Type B pancreatic cell (in vitro differentiated cells): ENCODE measurements at places on chromosomes 7 and 10.

- no peak for DNase-seq
Measured at GRCh38 chr7:80467069-80467468, 44.8 kb downstream of the GNAT3 start.

- no peak for DNase-seq
Measured at GRCh38 chr10:101887775-101888174, 44.2 kb upstream of the KCNIP2 start.

- no peak for DNase-seq
Measured at GRCh38 chr10:31557854-31558253, 238.8 kb downstream of the ZEB1 start.

- no peak for DNase-seq
Measured at GRCh38 chr7:12397671-12398070, 6.0 kb downstream of the VWDE start.

DNA sequence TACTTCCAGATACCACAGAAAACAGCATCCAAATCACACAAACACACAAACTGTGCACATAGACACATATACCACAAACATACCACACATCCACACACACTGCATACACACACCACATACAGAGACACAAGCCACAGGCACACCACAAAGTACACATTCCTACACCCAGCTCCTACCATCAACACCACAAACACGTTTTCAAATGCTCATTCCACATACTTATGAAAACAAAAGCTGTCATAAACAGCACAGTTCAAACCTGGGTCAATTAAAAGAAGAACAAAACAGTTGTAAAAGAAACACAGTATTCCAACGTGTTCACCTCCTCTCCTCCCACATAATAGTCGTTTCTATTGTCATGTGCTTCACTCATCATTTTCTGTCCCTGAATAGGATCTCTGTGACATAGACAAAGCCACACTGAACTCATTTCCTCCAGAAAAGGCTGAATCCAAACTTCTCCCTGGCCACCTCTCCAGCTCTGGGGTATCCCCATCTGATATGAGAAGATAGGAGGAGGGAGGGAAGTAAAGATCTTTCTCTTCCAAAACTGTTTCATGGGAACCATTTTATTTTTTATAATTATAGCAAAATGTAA, 89.2 kb downstream of the CXCL12 start:
- no peak for DNase-seq

- no peak for DNase-seq
Measured at GRCh38 chr7:33981671-33982424, 76.5 kb downstream of the BMPER start.

DNA sequence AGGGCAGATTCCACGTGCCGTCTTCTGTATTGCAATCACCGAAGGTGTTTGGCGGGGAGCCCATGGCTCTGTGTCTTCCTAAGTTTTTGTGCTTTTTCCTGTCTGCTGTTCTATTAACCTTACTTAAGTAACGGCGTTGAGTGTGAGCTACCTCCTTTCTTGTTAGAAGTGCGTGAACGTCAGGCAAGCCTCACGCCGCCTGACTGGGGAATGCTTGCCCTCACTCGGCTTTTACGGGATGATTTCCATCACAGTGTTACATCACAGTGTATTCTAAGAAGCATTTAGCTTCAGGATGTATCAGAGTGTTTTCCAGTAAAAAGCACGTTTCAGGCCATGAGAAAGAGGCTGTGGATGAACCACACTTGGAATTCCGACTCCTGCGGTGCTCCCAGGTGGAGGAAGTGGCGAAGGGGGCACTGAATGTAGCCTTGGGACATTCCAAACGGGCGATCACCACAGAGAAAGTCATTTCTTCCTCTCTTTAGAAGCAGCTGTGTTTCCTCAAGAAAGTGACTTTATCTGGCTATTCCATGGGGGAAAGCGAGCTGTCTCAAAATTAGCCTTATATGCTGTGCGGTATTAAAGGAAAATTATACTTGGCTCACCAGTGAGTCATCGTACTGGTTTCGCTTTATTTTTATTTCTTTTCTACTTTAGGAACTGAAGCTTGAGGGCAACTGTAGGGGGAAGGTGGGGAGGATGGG, 290.7 kb downstream of the KLF6 start:
- no peak for DNase-seq

GRCh38 chr7:83130623-83131545, 31.8 kb downstream of the PCLO start:
- no peak for DNase-seq

DNA sequence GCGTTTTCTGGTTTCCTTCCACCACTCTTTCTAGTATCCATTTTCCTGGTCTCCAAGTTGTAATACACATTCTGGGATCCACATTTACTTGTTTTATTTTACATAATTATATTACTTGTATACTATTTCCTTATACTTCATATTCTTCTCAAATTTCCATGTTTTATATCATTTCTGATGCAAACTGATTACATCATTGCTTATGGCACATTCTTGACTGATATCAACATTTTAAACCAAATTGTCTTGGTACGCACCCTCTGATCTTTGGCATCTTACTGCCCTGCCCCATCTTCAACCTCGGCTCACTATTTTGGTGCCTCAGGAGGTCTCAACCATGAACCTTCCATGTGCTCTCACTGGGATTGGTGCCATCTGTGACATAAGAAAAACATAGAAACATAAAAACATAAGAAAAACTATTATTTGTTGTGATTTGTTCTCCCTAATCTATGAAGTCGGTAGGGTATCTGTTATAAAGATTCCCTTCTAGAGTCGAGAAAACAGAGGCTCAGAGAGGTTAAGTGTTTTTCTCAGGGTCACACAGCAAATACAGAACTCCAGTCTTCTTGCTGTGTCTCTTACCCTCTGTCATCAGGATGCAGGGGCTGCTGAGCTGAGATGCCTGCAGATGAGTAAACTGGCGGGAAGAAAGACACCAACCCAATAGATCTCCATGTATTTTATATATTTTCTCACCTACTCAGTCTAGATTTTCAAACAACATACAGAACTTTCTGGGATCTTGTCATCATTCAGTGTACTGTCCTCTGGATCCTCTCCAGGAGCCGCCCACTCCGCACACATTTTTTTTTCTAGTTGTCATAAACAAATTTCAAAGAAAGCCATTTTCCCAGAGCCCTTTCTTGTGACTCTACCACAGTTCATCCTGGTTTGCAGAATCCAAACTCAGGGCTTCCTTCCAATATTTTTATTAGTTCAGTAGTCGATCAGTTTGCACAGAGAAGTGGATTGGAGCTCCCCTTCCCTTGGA, 79.5 kb downstream of the PARP12 start:
- no peak for DNase-seq

DNA sequence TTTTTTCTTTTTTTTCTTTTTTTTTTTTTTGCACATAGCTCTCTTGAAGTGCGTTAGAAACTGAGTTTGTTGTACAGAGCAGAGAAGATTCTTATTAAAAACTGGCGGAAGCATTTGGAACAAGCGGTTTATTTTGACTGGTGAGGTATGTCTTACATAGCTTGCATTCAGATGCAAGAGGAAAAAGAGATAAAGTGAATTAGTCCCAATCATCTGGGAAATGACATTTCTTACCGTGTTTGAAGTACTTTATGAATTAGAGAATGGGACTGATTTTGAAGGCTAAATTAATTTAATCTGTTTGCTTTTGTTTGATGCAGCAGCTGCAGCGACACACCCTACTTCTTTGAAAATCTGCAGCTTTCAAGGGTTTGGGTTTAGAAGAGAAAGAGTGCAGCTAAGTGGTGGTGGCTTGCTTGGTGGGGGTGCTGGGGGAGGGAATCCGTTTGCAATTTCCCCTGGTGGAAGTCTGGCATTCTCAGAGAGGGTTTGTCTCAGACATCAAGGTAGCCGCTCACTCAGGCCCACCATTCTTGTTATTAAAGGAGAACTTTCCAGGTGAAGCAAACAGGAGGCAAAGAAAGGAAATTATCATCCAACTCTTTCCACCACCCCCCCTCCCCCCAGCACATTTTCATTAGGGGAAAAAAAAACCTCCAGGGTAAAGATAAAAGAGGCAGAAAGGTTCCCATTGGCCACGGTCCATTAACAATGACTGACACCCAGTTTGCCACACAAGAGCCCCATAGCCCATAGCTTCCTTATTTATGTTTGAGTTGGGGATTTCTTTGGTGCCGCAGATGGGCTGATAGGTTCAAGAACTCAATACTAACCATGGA, 231.7 kb downstream of the SKIDA1 start:
- DNase-seq, result no peak

DNA sequence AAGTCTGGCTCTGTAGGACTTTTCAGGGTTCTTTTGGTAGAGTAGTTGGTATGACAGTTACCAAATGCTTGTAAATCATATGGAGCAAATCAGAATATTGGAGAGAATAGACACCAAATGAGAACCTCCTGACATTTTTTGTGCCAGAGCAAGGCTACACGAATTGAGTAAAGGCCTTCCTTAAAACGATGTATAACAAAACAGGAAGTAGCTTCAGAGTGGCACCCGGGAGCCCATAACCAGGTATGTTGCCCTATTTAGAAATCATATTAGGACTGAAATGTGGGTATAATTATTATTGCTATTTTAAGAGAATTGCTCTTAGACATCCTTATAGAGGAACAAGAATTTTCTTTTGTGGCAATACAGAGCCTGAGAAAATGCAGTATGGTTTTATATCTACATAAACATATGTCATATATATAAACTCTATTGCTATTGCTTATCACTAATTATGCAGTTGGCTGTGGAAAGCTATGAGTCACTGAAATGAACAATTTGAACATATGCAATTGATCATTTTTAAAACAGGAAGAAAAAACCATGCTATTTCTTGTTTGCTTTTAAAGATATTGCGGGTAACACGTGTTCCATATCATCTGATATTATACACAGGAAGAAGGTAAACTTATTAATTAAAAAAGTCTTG, 197.4 kb upstream of the MTPN start:
- no peak for DNase-seq

- no peak for DNase-seq
Measured at GRCh38 chr10:97454330-97455036, 8.5 kb downstream of the ZDHHC16 start.

- DNase-seq, result no peak
Measured at GRCh38 chr10:82762641-82763040, 887.6 kb downstream of the NRG3 start.

GRCh38 chr10:86651631-86652331, 2.6 kb upstream of the OPN4 start:
- peak; percentile 57 for DNase-seq

DNA sequence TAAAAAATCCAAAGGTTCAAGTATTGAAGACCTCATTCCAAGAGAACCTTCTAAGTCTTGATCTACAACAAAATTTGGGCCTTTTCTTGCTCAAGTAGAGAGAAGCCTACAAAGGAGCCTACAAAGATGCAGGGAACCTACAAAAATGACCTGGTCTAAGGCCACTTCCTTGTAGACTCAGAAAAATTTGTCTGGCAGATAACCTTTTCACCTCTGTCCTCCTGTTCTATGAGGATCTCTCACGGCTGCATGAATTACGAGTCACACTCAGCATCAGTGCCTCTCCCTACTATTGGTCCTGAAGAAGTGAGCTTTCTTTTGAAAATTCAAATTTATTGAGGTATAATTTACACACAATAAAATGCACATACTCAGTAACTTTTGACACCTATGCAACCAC, 29.3 kb downstream of the CCNJ start:
- no peak for DNase-seq

DNA sequence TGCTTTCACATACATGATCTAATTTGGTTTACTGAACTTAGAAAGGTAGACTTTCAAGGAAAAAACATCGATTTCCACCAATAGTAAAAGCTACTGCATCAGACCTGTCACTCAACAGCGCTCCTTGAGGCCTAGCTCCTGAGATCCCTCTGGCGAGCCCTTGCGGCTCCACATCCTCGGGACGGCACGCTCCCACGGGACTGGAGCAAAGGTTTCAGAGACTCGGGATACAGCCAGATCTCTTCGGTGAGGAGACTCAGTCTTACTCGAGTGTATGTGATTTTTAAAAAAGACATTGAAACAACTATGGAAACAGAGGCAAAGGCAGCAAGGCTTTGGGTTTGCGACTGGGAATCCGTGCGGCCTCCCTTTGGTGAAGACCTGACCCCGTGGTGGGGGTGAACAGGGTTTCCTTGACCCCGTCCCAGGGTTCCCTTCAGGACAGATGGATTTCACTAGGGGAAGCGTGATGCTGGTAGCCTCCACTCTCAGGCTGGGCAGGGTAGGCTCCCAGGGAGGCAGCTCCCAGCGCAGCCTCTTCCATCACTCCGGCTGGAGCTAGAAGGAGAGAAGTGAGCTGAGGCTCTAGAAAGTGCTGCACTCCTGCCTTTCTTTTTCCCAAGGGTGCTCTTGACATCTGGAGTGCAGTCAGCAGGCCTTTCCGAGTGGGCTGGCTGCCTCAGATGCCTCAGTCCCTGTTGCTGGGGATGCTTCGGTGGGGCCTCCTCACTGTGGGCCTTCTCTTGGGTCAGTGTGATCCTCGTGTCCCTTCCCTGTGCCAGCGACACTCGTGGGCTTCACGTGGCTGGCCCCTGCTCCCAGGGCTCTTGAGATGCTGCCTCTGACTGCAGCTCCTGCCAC, 5.8 kb upstream of the ATP6V0E2 start:
- no peak for DNase-seq

DNA sequence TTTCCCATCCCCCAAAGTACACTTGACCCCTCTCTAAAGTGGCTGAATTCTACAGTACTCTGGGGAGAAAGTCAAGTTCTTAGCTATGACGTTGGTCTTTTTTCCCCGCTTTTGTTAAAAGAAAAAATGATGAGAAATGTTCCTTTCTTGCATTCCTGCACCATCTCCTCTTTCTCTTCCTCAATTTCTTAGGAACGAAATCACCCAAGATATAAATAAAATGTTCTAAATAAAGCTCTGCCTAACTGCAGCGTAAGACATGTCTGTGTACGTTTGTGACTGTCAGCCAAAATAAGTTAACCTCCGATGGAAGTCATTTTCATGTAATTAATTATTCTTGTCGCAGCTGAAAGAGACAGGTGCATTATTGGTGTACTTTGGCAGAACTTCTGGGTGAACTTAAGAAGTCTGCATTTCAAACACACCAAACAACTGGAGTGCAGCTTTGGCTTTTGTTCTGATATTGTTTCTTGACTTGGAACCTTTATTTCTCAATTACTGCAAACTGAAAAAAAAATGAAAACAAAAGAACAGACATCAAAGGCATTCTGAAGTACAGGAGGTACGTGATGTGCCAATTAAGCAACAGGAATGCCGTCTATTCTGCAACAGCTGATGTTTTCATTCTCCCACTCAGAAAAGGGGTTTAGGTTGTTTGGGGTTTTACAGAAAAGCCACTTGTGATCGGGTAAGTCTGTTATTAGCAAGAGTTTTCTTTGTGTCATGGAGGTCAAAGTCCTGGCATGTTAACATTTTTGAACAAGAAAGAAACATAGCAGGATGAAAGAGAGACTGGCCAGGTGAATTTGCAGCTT, 82.4 kb upstream of the SDK1 start:
- DNase-seq, result peak; percentile 2

GRCh38 chr7:70542750-70543376, 589.1 kb upstream of the GALNT17 start:
- no peak for DNase-seq
